ENCODE measurements at places on chromosomes 2 and 18.
A peak's percentile ranks its signal among the peaks of the same experiment; 100 is the strongest.

DNA sequence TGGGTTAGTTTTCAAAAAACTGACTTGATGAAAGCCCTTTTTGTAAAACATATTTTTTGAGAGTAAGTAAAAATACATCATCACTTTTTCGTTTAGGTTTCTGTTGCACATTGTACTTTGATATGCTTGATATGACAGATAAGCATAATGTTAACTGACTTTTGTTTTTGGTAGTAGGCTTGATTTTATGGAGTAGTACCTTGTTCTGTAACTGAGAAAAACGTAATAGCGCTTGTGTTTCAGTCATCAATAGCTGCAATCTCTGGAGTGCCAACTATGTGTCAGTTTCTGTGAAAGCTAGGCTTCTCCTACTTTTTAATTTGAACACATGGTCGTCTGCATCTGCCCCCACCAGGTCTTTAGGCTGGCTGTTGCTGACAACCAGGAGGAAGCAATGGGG is 1.3 kb downstream of the LCLAT1 start:
- no peak for DNase-seq

- DNase-seq, result no peak
Measured at GRCh38 chr2:215756346-215756730, 257.0 kb downstream of the MREG start.

DNA sequence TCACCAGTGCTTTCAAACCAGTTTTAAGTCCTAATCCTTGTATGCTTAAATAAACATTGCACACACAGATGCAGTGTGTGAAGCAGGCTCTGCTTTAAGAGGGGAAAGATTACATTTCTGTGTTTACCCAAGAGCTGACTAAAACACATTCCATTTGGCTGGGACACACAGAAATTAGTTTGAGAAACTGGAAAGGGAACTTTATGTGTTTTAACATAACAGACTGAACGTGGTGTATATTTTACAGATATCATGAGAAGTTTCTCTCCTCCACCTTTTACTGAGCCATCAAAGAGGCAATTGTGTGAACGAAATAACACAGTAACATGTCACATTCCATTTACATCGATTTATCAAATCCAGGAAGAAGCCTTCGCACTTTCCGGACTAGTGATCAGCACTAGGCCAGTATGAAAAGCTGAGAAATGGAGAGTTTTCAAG is 121.8 kb downstream of the MAIP1 start:
- peak; percentile 13 for DNase-seq

- DNase-seq, result no peak
Measured at GRCh38 chr2:176178757-176179295, 9.6 kb upstream of the HOXD1 start.

DNA sequence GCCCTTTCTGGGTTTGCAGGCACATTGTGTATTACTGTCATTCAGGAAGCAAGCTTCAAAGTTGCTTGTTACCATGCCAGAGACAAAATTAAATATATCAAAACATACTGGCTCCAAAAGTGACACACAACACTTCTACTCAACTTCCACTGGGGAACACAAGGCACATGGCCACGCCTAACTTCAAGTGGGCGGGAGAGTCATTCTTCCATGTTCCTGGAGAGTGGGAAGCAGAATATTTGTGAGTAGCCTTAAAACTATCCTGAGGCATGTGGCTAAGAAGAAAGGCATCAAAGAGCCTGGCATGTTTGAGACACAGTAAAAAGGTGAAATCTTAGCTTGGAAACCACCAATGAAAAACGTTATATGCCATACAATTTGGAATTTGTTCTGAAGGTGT is 90.5 kb upstream of the TACR1 start:
- no peak for DNase-seq

GRCh38 chr2:160223560-160223959 is 23.5 kb upstream of the ITGB6 start:
- no peak for DNase-seq

DNA sequence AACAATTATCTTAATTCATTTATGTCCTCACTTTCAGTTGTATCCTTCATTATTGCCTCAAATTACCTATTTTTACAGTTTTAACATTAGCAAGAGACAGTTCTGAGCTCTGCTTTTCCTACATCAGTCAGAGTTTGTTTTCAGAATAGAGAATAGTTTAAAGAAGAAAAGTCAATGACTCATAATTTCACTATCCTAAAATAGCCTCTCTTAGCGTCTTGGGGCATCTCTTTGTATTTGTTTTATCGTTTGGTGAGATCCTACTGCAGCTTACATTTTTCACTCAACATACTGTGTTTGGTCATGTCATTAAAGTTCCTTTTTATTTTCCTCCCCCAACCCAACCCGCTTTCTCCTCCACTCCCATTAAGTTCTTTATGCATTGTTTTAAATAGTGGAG is 3.8 kb downstream of the SEC11C start:
- DNase-seq, result no peak

DNA sequence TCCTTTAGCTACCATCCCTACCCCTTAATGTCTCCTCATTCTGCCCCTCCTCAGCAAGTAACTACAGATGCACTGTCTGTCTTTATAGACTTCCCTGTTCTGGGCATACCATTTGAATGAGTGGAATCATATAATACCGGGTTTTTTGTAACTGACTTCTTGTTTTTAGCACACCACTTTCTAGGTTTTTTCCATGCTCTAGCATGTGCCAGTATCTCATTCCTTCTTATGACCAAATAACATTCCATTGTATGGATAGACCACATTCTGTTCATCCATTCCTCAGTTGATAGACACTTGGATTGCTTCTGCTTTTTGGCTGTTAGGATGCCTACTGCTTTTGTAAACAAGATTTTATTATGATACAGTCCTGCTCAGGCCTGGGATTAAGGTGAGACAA is 154.7 kb downstream of the TSN start:
- no peak for DNase-seq

GRCh38 chr2:215441560-215442400 is 5.9 kb upstream of the FN1 start:
- no peak for DNase-seq

- peak; percentile 68 for DNase-seq
Measured at GRCh38 chr2:134253804-134254203, at the start of gene MGAT5. MGAT5 (plus strand) TSS chr2:134254072; CDS start chr2:134254404, 332 bp downstream.

GRCh38 chr18:11323359-11323819 is 174.0 kb upstream of the PIEZO2 start:
- no peak for DNase-seq

DNA sequence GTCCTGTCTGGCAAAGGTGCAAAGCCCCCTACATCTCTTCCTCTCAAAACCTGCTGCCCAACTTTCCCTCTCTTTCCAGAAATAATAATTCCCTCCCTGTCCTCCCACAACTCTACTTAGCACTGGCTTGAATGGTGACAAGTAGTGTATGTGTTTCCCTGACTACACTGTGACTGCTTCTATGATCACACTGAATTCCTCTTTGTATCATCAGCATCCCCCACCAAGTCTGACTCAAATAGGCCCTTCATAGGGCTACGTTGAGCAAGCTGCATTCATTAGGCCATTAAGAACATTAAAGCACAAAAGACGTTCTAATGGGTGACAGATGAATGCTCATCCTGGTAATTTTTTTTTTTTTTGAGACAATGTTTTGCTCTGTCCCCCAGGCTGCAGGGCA is 13.7 kb upstream of the ST3GAL5 start:
- DNase-seq, result no peak

Measured in DMS153 (cell line).